ENCODE measurements at places on chromosomes 2 and 18. TPM values are rescaled to one million over a fixed set of nuclear protein-coding genes. Genes with fewer than 3 reads are reported as not detected.

- DNase-seq, result peak; percentile 78
Observed at GRCh38 chr2:10028988-10029874, 14.1 kb upstream of the KLF11 start.

DNA sequence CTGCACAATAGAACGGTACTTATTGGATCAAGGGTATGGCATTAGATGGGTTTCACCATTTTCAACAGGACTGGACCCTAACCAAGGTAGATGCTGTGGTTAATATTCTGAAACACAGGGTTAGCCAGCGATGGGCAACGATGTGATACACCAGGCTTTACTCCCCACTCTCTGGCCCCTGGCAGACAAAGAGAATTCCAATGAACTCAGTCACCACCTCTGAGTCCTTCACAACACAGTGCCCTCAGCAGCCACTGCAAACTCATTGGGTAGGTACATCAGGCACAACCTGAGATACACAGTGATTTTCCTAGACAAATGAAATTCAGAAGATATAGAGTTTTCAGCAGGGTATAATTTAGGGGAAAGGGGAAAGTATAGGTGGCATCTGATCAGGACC, 634.5 kb downstream of the ZEB2 start:
- DNase-seq, result no peak

The C2orf66 gene
- 0.20 TPM for total RNA-seq

DNA sequence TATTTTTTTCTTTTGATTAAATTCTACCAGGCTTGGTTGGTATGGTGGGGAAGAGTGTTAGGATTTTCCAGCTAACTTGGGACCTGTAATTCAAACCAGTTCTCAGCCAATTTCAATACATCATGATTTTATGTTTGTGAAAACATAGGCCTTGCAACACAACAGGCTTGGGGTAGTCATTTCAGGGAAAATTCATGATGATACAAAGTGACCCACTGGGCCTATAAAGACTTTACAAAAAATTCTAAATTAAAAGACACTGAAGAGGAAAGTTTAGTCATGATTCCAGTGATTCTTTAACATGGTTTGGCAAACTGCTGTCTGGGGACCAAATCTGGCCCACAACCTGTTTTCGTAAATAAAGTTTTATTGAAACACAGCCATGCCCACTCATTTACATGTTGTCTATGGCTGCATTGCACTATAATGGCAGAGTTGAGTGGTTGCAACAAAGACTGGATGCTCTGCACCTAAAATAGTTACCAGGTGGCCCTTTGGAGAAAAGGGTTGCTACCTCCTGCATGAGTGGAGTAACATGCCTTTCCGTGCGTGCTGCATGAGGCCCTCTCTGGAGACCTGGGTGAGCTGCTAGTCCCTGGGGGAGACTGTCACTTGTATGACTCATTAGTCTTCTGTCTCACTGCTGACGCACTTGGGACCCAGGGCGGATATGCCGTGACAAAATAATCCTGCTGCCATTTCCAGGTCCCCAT, 73.6 kb downstream of the NPAS2 start:
- DNase-seq, result peak; percentile 44

DNA sequence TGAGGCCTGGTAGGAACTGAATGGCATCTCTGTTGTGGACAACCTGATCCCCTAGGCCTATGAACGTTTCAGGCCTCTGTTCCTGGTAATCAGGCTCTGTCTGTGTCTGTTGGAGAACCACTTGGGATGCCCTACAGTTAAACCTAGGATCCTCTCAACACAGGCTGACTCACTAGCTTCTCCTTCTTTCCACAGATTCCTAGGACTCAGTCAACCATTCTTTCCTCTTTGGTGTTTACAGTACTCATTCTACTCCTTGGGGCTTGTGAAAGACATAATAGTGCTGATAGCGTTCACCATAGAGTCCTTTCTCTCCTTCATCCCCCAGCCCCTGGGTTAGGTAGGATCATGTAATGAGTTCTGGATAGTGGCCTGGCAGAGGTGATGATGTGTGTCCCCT, 544.3 kb downstream of the METTL4 start:
- no peak for DNase-seq

- DNase-seq, result no peak
Observed at GRCh38 chr2:2134037-2134436, 197.0 kb downstream of the MYT1L start.

The MERTK gene
- 36.6 TPM for total RNA-seq

The RAB6D gene
- 3.3 TPM for total RNA-seq

The EHD3 gene
- total RNA-seq, result 15.5 TPM

DNA sequence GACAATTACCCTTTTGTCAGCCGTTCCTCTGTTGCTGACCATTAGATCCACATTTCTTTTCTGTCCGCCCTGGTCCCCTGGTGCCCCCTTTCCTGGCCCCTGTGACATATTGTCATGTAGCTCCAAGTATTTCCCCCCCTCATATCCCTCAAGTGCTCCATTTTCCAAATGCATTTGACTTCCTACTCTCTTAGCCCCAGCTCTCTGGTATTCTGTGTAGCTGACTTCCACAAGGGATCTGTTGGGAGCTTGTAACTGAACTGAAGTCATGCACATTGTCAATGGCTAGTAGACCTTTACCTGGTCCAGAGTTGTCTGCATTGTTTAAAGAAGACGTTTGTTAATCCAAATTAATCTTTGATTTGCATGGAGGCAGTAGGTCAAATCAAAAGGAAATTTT, 34.8 kb downstream of the LIPG start:
- DNase-seq, result peak; percentile 13

GRCh38 chr18:39624961-39625360, 2059.4 kb upstream of the CELF4 start:
- no peak for DNase-seq

- DNase-seq, result no peak
Observed at GRCh38 chr2:174931724-174932123, 73.5 kb downstream of the CHN1 start.

DNA sequence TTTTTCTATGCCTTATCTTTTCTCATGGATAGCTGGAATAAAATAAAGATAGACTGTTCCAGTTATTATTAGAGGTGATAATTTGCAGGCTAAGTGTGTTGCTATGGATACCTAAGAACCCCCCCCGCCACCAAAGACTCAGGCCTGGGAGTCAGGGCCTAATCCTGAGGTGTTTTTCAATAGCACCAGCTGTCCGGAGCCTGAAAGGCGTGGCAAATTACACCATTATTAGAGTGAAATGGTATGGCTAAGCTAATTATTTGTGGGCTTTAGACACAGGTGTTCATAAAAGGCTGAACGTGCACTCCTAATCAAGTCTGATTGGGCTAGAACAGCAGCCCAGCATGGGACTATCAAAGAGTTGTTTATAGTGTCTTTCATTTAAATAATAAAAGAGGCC, 293.2 kb upstream of the DCC start:
- no peak for DNase-seq

DNA sequence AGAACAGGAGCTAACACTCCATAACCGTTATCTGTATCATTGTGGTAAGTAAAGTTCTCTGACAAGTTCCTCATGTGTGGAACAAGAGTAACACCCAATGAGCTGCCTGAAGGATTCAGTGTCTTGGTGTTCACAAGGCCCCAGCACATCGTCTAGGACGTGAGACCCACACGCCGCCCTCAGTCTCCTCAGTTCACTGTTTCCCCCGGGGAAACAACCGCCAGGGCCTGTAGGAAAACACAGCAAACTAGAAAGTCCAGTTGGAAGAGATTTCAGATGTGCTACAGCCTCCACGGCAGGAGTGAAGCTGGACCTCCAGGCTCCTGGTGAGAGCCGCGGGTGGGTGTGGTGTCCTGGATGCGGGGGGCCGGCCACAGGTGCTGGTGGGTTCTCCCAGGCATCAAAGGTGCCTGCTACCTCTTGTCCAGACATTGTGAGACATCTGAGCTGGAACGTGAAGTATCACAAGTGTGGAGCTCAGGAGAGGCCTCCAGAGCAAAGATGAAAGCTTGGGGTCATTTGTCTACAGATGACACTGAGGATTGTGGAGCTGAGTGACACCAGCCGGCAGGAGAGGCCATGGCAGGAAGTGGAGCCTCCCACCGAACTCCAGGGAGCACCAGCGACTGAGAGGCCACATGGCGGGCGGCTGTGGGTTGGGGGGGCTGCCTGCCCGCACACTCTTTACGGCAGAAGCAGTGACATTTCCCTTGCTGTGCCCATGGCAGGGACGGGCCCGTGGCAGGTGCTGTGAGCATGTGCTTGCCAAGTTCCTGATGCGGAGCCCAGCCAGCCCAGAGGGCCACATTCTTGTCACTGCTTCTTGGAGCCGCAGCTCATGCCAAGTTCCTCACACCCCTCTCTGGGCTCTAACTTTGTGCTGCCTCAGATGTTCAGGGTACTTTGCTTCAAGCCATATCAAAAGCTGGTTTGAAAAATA, 131.2 kb downstream of the TMEM18 start:
- no peak for DNase-seq

The GALNT3 gene
- total RNA-seq, result 9.7 TPM

The SCYGR4 gene
- total RNA-seq, result not detected

The PAX8 gene
- total RNA-seq, result not detected

The MPP4 gene
- total RNA-seq, result 0.11 TPM

- peak; percentile 90 for DNase-seq
Observed at GRCh38 chr18:70491734-70492348, 203.0 kb downstream of the SOCS6 start.

The ZNF407 gene
- total RNA-seq, result 5.0 TPM
